Stimulated activated CD4-positive, alpha-beta T cell treated with anti-CD3 and anti-CD28 coated beads, Interleukin-4, amount 100 ng/mL, for 1 hour (primary cell): ENCODE measurements at places on chromosomes 2 and 18.
A peak's percentile ranks its signal among the peaks of the same experiment; 100 is the strongest.

DNA sequence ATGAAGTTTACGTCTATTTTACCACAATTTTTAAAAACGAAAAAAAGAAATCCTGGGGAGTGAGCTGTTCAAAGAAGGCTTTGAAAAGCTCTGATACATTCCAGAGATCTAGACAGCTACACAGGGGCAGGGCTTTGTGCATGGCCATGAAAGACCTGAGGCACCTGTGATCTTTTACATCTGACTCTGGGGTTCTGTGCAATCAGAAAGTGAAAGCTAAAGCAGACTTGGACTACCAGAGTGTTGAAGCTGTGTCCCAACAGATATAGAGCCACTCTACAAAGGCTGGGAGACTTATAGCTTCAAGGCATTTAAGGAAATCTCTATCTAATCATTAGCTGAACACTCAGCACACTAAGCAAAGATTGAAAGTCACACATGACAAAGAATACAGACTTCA lies 34.1 kb downstream of the PARD6G start:
- DNase-seq: no peak

- DNase-seq: no peak
These were observed 376.5 kb downstream of the TMEM182 start for GRCh38 chr2:103138123-103138901.

DNA sequence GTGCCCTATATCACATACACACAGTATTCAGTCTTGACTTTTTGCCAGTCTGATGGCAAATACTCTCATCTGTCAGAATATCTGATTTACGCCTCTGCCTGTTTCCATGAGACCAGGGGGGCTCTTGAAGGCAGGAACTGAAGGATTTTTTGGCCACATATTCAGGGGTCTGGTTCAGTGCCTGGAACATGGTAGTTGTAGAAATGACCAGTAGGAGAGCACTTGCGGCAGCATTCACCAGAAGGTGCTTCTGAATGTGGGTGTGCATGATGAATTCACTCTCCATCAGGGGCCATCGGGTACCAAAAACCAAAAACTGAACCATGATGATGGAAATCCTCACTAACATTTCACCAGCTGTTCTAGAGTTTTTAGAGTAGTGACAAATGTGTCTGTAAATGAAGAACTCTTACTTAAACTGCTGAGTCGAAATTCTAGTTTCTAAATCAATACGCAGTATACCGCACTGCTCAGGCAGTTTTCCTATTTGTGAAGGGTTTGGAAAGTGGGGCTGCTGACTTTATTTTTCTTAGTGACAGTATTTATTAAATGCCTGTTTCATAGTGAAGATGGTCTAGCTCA lies 54.6 kb downstream of the MERTK start:
- no peak for DNase-seq

- DNase-seq: peak; percentile 44
These were observed 891 bp downstream of the CAB39 start for GRCh38 chr2:230713331-230714135.

DNA sequence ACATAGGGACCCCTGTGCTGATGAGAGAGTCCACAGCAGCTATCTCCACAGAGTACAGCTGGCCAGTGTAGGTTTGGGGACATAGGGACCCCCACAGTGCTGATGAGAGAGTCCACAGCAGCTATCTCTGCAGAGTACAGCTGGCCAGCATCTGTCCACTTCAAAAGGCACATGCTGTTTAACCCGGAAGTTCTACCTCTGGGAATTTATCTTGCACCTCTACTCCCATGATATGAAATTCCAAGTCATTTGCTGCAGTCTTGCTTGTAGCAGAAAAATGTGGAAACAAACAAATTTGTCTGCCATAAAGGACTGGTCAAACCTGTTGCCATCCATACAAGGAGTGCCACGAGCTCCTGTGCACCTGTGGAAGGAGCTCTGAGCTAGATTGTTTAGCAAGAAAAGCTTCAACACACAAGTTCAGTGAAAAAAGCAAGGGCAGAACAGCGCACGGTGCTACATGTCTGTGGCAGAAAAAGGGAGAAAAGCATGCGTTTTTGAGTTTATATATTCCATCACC lies 33.1 kb downstream of the LRRFIP1 start:
- no peak for DNase-seq

- peak; percentile 50 for DNase-seq
These were observed at the start of gene RPRM for GRCh38 chr2:153478289-153479261. Gene RPRM (minus strand): TSS chr2:153478762. CDS start chr2:153478565, 197 bp downstream.

- DNase-seq: no peak
These were observed 80.4 kb downstream of the LCLAT1 start for GRCh38 chr2:30527411-30527810.

GRCh38 chr2:9030841-9031240 lies 27.4 kb upstream of the MBOAT2 start:
- DNase-seq: no peak

DNA sequence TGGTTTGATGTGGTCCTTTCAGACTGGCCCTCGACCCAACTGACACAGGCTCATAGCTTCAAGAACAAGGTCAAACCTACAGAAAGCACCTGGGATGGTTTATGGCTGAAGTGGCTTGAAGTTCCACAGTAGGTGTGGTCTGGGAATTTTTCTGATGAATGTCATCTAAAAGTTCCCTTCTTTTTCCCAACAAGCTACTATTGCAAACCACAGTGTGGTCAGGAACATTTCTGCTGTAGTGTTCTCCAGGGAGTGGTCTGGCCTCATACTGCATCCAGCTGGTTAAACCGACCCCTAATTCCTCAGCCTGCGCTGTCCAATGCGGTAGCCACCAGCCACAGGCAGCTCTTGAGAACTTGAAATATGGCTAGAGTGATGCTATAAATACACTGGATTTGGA lies 92.7 kb downstream of the FAM124B start:
- no peak for DNase-seq

- DNase-seq: peak; percentile 64
These were observed 10.9 kb downstream of the CATIP start for GRCh38 chr2:218367415-218368149.

DNA sequence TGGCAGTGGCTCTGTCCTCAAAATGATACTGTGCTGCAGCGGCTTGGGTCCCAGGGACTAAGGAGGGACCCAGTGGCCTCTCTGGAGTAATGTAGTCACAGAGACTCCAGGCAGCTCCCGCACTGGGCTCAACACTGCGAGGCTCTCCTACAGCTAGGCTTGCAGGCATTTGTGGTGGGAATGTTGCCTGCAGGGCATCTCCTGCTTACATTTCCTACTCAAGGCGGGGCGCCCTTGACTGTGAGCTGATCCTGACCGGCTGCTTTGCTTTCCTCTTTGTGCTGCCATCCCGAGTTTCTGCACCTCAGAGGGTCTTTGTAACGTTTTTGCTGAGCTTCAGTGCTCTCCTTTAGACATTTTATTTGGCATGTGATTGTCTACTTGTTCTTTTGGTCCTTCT lies 177.4 kb upstream of the FN1 start:
- DNase-seq: no peak

DNA sequence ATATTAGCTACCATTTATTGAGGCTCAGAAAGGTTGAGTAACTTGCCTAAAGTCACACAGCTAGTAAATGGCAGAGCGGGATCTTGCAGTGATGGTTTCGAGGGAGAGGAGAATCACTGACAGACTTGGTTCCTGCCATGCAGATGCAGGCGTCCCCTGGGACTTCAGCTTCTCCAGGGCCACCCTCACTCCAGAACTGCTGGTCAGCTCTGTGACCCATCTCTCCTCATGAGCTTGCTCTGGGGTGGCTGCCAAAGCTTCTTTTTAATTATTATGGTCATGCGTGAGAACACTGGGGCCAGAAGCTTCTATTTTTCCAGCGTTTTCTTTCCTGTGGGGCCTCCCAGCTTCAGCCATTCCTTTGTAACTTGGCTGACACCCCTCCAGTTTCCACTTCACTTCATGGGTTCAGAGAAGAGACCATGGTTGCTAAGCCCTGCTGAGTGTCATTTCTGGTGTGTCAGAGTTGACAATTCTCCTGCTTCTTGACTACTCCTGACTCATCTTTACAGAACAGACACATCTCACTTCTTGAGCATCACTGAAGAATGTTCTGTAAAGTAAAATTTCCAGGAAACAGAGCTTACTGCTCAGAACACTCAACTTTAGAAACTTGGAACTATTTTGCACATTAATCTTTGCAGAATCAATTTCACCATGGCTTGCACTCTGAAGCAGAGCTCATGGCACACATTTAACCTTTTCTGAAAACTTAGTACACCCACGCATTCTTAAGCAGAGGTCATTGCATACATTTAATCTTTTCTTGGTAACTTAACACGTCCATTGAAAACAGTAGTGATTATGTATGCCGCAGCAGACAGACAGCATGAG lies 70.4 kb downstream of the IL1R2 start:
- DNase-seq: no peak

DNA sequence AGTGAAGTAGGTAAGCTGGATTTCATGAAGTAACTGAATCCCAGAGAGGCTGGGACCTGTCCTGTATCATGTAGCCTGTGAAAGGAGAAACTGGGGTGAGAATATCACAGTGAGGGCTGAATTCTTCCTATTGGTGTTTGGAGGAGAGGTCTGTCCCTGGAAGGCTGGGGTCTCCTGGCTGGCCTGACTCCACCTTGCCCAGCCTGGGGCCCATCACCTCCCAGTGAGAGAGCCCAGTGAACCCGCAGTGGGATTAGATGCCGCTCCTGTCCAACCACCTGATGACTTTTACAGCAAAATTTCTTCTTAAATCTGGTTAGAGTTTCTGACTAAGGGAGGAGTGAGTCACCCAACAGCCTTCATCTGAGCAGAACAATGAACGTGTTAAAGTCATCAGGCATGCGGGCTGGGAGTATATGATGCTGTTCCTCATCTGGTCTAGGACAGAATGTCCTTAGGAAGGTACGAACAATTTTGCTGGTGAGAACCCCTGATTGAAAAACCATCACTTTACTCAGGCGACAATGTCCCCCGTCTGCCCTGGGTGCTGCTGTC lies 152.9 kb downstream of the LPIN1 start:
- no peak for DNase-seq

DNA sequence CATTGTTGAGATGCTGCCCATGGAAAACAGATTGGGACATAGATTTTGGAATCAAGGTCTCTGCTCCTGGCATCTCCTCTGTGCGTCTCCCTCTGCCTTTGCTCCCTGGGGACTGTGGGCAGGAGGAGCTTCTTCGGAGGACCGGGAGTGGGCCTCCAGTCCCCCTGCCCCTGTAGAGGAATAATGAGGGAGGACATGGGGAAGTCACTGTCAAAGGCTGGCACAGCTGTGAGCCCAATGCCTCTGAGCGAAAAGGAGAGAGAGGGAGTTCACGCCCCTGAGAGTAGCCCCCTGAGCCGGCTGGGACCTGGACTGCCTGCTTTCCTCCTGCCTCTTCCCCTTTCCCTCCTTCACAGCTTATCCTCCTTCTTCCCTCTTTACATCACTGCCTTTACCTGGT lies 195.0 kb downstream of the LOXHD1 start:
- DNase-seq: no peak

DNA sequence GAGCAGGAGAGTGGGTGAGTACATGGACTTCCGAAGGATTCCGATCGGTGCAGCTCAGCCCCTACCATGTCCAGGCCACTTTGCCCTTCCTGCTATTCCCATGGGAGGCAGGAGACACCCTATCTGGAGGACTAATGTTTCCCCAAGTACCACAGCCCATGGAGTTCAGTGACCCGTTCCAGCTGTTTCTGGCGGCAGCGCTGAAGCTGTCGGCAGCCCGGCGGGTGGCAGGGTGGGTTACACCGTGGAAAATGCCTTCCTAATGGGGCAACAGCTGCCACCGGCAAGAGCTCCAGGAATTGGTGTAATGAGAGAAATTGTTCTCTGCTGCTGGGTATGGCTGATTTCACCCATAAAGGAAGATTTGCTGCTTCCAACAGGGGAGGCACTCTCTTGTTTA lies 98.3 kb downstream of the MYCN start:
- no peak for DNase-seq

- no peak for DNase-seq
These were observed at the start of gene DSC2 for GRCh38 chr18:31102025-31102684. Gene DSC2 (minus strand): TSS chr18:31102421. CDS start chr18:31101971, 450 bp downstream.

GRCh38 chr2:118882693-118883336 lies 35.4 kb upstream of the EN1 start:
- DNase-seq: peak; percentile 58
